ENCODE measurements at places on chromosomes 4 and X.

GRCh38 chr4:174055344-174055743 lies 228.1 kb downstream of the FBXO8 start:
- DNase-seq, result no peak

DNA sequence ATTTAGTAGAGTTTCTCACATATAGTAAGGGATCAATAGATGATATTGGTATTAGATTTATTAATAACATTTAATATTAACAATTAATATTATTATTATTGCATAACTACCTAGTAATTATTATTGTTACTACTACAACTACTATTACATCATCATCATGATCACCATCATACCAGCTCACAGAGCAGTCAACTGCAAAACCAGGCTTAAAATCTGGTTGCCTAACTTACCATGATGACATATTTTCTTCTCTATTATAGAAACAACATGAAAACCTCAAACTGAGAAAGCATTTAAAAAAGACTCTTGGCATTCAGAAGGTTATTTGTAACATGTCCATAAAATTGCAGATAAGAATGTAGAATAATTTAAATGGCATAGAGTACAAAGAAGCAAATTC lies 247.0 kb upstream of the TTC29 start:
- no peak for DNase-seq

DNA sequence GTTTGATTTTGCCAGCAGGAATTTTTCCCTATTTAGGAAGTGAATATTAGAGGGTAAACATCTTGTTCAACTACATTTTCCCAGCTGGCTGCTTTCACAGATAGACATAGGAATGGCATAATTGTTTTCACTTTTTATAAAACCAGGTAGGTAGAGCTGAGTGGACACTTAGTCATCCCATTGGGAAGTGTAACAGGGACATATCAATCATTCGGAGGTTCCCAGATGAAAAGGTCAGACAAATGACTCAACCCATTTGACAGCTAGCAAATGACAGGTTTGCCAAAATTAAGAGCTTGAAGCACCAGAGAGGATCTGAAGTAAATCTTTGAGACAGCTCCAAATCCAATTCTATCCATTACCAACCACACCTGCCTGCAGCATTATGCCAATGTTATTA lies 205.3 kb downstream of the SLC39A8 start:
- no peak for DNase-seq

- DNase-seq, result no peak
Observed at GRCh38 chrX:19958552-19959486, 32.0 kb downstream of the BCLAF3 start.

DNA sequence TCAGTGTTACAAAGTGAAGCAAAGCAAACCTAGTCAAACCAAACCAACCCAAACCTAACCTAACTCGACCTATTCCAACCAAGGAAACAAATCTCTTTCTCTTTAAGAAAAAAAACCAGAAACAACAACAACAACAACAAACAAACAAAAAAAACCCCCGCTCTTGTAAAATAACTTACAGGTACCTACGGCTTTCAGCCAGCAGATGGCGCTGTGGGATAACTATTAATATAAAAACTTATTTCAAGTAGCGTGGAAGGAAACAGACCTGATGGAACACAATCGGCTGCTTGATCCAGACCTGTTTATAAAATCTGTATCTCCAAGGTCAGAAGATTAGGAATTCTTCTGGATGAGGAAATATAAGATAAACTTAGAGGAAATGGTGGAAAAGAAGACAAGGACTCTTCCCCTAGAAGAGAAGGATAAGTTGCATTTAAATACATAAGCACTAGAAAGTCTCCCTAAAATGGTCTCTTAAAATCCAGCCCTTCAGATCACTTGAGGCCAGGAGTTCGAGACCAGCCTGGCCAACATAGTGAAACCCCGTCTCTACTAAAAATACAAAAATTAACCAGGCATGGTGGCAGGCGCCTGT lies 34.4 kb upstream of the CDKL5 start:
- DNase-seq, result peak; percentile 48

- no peak for DNase-seq
Observed at GRCh38 chrX:112645774-112646173, 34.0 kb downstream of the LHFPL1 start.

Measured in AG10803 (cell line).